Fibroblast of lung (primary cell): ENCODE measurements at places on chromosomes 1 and 21. TPM values are rescaled to one million over a fixed set of nuclear protein-coding genes. Genes with fewer than 3 reads are reported as not detected.
A peak's percentile ranks its signal among the peaks of the same experiment; 100 is the strongest.

- H3K4me3 ChIP-seq, result no peak overlapping the region
- no peaks in the 10 kb centered on the region for H3K4me1 ChIP-seq
- no peaks in the 10 kb centered on the region for H3K27me3 ChIP-seq
Measured at GRCh38 chr1:22221233-22221780, 78.4 kb upstream of the WNT4 start.

Gene KCTD3
- 59.1 and 76.0 TPM in 2 replicates for total RNA-seq

GRCh38 chr1:170538687-170539086 lies 6.7 kb downstream of the GORAB start:
- H3K4me1 ChIP-seq, result peaks cover 10% of the 10 kb centered on the region
- H3K36me3 ChIP-seq, result no peaks in the 10 kb centered on the region
- no peak for DNase-seq
- H3K27me3 ChIP-seq, result no peaks in the 10 kb centered on the region
- no peak overlapping the region for H3K27ac ChIP-seq

Gene CRP
- not detected in 2 replicates for total RNA-seq

DNA sequence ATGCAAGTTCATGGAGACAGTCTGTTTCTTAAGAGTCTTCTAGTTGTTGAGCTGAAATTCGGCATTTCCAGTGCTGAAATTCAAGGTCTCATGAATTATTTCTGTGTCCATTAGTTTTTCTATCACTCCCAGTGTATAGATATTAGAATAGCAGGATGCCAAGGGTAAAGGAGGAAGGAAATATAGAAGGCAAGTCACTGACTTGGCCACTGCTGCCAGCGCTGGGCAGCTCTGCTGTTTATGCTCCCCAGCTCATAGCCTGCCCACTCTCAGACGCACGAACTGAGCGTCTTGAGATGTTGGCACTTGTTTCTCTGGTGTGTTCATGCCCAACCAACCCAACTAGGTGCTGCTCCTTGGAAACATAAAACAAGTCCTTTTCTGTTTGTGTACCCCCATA lies 110.1 kb downstream of the SLC45A1 start:
- no peak overlapping the region for H3K27ac ChIP-seq
- no peaks in the 10 kb centered on the region for H3K27me3 ChIP-seq
- H3K4me3 ChIP-seq, result no peak overlapping the region
- no peaks in the 10 kb centered on the region for H3K36me3 ChIP-seq
- DNase-seq, result no peak
- peaks cover 5% of the 10 kb centered on the region for H3K4me1 ChIP-seq

Gene UBAP2L
- total RNA-seq, result 37.5 and 51.9 TPM in 2 replicates

DNA sequence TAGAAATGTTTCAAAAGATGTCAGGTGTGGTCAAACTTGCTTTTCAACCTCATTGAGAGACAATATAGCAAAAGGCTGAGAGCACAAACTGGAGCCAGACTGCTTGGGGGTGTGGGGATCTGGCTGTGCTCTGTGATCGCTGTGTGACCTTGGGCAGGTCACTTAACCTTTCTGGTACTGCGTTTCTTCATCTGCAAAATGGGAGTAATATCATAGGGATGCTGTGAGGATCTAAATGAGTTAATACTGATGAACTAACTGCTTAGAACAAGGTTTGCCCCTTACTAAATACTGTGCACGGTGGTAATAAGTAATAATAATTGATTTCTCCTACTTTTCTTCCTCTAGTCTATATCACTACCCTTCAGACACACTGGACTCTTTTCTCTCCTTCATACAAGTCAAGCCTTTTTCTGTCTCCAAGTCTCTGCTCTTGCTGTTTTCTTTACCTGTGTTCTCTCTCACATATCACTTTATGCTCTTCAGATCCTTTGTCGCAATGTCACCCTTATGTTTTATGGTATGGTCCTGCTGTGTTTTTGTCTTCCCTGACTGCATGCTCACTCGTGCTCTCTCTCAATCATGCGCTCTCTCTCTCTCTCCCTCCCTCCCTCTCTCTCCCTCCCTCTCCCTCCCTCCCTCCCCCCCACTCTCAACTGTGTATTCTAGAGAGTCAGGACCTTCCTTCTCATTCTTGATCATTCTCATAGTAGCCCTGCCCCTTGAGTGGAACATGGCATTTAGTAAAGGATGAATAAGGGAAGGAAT lies 3.3 kb downstream of the MGST3 start:
- no peak for DNase-seq
- H3K4me1 ChIP-seq, result peaks cover 4% of the 10 kb centered on the region
- peaks cover 3% of the 10 kb centered on the region for H3K36me3 ChIP-seq
- H3K27ac ChIP-seq, result peak overlapping the region; percentile 6

DNA sequence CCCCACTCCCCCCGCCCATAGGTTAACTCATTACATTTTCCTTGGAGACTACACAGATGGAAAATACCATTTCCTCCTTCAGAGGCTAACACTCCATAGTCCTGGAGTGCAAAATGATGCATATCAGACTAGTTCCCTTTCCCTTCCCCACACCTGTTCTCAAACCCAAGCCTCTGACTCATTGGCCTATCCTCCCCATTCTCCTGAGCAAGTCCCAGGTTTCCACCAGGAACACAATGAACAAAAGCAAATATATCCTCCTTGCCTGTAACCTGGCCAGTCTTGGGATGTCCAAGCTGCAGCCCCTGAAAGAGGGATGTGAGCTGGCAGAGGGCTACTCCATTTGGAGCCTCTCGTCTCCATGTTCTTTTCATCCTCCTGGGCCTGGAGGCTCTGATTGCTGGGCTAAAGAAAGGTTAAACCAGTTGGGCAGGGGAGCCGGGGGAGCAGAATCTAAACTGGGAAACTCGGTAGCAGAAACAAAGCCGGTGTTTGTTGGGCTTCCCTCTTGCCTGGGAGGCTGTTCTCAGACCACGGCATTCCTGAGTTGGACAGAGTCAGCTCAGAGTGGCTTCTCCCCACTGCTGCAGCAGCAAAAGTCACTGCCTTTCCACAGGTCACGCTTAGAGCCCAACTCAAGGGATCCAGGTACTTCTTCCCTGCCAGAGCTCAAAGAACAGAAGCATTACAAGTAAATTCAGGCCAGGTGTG lies 13.9 kb downstream of the SSR2 start:
- peaks cover 20% of the 10 kb centered on the region for H3K36me3 ChIP-seq
- H3K27ac ChIP-seq, result no peak overlapping the region
- H3K4me1 ChIP-seq, result no peaks in the 10 kb centered on the region
- H3K27me3 ChIP-seq, result no peaks in the 10 kb centered on the region
- no peak overlapping the region for H3K4me3 ChIP-seq
- no peak for DNase-seq

DNA sequence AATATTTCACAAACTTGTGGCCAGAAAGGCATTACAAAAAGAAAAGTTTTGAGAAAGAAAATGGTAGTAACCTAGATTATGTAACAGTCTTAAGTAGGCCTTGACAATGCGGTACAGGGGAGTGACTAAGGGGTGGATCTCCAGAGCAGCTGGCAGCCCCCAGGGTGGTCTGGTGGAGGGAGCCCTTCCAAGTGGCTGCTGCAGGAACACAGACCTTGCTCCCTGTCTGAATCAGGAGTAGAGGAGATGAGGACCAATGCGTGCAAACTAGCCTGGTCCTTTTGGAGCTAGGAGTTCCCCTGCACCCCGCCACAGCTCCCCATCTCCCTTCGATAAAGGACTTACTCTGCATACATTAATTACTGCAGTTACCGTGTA lies 189.0 kb downstream of the NFIA start:
- no peak overlapping the region for H3K27ac ChIP-seq
- H3K27me3 ChIP-seq, result no peaks in the 10 kb centered on the region
- no peak overlapping the region for H3K4me3 ChIP-seq

DNA sequence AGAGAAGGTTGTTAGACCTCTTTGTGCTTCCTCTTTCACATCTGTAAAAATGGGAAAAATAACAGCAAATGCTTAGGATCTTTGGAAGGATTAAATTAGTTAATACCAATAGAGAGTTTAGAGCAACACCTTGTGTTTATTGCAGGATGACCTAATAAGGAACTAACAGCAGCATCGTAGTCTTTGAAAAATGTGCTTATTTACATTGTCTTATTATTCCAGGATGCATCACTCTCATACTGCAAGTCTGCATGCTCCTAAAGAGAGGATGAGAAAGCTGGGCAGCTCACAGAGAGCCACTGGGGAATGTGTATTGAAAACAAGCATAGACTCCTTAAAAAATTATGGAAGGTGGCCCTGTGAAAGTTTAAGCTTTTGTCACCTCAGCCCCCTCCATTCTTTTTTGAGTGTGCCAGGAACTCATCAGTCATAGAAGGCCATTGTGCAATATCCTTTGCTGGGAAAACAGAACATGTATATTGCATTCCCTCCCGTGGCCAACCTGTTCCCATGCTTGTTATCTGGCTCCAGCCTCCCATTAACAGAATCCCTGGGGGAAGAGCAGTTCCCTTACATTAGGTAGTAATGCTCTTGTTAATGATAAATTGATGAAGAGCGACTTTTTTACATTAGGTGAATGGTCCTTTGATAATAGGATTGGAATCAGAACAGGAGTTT lies 180.7 kb downstream of the ZNF326 start:
- H3K27ac ChIP-seq, result no peak overlapping the region
- H3K27me3 ChIP-seq, result no peaks in the 10 kb centered on the region
- no peaks in the 10 kb centered on the region for H3K36me3 ChIP-seq
- no peaks in the 10 kb centered on the region for H3K4me1 ChIP-seq
- DNase-seq, result no peak

DNA sequence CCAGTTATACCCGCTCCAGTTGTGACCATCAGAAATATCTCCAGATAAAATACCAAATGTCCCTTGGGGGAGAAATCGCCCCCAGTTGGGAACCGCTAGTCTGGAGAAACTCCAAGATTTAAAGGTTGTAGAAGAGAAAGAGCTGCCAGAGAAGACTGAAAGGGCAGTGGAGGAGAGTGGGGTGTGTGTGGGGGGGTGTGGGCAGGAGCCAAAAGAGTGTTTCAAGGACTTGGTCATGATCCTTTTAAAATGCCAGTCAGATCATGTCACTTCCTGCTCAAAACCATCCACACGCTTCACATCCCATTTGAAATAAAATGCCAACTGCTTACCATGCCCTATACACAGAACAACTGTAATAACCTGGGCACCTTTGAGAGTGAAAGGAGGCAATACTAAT lies 3.4 kb upstream of the HEYL start:
- DNase-seq, result peak; percentile 36
- no peak overlapping the region for H3K4me3 ChIP-seq
- H3K36me3 ChIP-seq, result no peaks in the 10 kb centered on the region
- H3K27me3 ChIP-seq, result peaks cover 6% of the 10 kb centered on the region
- no peak overlapping the region for H3K27ac ChIP-seq
